Astrocyte (in vitro differentiated cells and primary cell): ENCODE measurements at places on chromosomes 5 and 9. TPM values are rescaled to one million over a fixed set of nuclear protein-coding genes. Genes with fewer than 3 reads are reported as not detected.
A peak's percentile ranks its signal among the peaks of the same experiment; 100 is the strongest.

GRCh38 chr5:119274030-119274766, 81.6 kb upstream of the TNFAIP8 start:
- DNase-seq, result peak; percentile 16

DNA sequence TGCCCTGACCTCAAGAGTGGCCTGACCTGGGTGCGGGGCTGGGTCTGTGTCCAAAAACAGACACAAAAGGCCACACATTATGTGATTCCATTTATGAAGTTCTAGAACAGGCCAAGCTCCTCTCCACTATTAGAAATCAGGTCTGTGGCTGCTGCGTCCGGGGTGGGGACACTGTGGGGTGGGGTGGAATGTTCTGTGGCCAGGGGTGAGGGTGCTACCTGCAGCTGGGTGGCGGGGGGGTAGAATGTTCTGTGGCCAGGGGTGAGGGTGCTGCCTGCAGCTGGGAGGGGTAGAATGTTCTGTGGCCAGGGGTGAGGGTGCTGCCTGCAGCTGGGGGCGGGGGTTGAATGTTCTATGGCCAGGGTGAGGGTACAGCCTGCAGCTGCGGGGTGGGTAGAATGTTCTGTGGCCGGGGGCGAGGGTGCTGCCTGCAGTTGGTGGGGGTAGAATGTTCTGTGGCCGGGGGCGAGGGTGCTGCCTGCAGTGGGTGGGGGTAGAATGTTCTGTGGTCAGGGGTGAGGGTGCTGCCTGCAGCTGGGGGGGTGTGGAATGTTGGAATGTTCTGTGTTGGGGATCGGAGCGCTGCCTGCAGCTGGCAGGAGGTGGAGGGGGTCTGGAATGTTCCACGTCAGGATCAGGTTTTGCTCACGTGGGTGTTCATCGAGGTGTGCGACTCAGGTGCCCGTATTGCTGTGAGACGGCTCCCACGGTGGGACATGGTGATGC, 8.3 kb downstream of the LCN12 start:
- DNase-seq, result no peak

GRCh38 chr5:90184764-90185163, 224.8 kb downstream of the CETN3 start:
- no peak for DNase-seq

The GAPT gene
- total RNA-seq, result not detected in 2 replicates

DNA sequence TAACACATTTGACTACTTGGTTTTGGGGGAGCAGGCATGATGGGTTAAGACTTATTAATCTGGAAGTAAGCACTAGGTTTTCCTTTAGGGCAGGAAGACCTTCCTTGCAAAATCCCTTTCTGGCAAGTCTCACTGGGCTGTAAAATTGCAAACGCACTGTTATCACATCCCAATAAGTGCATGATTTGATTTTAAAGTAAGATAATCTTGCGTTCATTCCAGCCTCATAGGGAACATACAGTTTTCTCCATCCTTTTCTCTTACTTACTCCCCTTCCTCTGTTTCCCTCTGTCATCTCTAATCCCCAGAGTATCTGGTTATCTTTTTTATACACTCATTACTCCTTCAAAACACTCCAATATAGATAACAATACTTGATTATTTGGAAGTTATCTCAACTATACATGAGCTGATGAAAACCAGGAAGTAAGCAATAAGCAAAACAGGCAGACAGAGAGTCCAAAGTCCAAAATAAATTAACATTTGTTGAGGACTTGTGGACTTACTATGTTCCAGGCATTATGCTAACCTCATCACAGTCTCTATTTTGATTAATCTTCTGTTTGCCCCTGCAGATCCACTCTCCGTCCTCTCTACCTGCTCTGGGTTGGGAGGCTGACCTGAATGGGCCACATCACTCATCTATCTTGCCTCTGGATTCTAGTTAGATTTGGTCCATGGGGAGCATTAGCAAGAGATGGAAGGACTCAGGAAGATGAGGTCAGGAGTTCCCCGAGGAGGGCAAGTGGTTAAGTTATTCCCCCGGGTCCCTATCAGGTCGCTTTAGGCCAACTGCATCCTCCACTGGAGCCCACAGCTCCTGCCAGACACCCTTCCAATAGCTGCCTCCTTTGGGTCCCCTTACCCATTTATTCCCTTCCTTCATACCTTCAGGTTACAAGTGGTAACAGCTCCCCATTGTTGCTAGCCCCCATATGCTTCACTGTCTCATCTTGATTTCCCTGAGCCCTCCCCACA, 60.2 kb downstream of the SLC22A5 start:
- no peak for DNase-seq

The PCDHA3 gene
- total RNA-seq, result 0.84 and 1.1 TPM in 2 replicates

The C9orf43 gene
- 0.65 and 0.66 TPM in 2 replicates for total RNA-seq

DNA sequence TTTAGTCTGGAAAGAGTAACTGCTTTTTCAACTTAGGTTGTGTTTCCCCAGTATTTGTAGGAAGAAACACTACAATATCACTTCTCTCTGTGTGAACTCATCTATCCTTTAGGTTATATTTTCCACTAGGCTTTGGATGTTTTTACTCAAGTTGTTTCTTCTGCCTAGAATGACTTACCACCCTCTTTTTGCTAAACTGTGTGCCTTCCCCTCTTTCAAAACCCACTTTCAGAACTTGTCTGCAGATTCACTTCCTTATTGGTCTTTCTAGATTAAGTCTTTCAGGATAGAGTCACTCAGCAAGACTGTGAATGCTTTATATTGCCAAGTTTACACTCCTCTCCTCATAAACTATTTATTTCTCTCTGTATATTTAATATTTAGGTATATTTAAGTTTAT, 14.2 kb upstream of the CAST start:
- DNase-seq, result no peak

- peak; percentile 99 for DNase-seq
Observed at GRCh38 chr9:4225291-4226028, 74.4 kb downstream of the GLIS3 start.

DNA sequence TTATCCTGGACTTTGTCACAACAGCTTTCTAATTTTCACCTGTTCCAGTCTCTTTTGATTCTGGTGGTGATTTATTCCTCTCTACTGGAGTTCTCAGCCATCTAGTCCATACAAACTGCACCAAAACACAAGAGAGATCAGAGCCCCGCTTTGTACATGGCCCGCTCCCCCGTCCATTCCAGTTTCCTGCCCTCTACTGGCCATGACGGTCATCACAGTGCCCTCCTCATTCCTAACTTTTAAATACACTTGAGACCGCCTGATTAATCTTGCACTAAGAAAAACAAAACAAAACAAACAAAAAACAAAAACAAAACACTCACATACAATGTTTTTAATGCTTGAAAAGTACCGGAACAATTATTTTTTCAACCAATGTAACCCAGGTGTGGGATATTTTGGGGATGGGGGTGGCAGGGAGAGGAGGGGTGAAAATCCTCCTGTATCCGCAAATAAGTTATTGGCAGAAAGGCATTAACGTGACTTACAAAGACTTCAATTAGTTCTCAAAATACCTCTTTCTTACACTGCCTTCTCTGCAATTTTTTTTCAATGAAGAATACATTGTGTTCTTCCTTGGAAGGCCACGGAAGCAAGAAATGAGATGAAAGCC, 84.8 kb upstream of the PAM start:
- no peak for DNase-seq

The RAB3C gene
- 0.45 and 1.3 TPM in 2 replicates for total RNA-seq

The MARCOL gene
- not detected in 2 replicates for total RNA-seq

The NPM1 gene
- 1,191 and 1,219 TPM in 2 replicates for total RNA-seq

GRCh38 chr5:37888476-37888875, 48.6 kb upstream of the GDNF start:
- peak; percentile 57 for DNase-seq

GRCh38 chr5:170536525-170536924, 32.7 kb downstream of the KCNIP1 start:
- DNase-seq, result no peak

The FBP2 gene
- not detected in 2 replicates for total RNA-seq

The NOXA1 gene
- total RNA-seq, result 0.50 and 0.84 TPM in 2 replicates

DNA sequence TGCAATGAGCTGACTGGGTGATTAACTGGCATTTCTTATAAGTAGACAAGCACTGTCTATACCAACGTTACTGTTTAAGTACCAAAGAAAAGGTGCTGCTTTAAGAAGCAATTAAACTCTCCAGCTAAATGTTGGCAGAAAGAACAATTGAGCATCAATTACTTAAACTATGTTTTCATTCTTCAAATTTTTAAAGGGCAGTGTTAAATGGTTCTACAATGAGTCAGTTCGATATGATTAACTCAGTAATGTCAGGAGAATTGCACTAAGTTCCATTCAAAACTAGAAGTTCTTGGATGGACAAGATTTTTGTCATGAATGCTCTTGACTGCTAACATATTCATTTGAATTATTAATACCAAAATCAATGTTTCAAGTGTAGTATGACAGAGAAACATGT, 593.7 kb downstream of the DNAH5 start:
- DNase-seq, result peak; percentile 69

- no peak for DNase-seq
Observed at GRCh38 chr9:14779566-14780022, 57.1 kb upstream of the CER1 start.

DNA sequence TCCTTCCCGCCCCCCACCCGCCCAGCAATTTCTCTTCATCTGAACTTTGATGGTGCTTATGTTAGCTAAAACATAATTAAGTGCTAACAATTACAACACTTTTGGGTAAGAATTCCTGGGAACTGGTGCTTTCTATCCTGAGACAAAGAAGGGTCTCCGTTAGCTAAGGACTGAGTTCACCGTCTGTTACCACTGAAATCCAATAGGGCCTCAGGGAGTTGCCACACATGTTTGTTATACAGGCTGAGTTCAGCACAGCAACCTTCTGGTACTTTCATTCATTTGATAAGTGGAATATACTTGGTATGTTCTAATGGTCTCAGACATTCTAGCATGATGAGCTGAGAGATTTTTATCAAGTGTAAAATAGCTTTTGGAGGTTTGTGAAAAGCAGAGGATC, 437.9 kb downstream of the EFNA5 start:
- DNase-seq, result no peak

The RBM18 gene
- 28.6 and 29.1 TPM in 2 replicates for total RNA-seq

DNA sequence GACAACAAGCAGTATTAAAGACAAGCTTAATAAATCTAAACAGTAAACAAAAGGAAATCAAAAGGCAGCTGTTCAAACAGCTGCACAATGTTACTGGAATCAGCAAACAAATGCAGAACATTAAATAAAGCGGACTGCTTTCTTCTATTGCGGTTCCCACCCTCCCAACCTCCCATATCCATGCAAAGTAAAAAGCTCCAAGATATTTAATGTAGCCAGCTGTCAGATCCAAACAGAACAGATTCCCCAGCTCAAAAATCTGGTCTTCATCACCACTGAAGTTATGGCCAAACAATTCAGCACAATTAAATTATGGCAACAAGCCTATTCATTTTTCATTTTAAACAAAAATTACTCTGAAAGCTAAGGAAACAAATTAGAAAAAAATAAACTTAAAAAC, 75.9 kb downstream of the SLC38A9 start:
- no peak for DNase-seq

DNA sequence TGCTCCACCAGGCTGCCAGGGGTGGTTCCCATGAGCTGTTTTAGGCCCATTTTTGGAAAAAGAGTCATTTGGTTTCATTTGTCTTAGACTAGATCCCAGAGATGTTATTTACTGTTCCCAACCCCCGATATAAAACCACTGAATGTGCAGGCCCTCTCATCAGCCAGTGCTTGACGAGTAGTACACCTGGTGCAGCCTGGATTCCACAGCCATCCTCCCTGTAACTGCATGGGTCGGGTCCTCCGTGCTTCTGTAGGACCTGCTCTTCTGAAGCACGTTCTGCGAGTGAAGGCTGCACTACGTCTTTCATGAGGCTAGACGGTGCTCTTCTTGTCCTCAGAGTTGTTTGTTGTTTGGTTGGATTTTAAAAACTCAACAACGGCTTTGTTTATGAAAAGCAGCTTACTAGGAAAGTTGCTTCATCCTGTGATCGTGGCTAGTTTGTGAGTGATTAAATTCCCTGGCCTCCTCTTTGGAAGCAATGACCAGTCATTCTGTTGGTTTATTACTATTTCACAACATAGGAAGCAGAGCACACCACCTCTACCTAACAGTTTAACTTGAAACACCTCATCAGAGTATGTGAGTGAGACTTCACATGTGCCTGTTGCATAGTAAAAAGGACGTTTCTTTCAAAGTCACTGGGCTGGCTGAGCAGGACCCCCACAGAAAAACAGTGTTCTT, 135.2 kb downstream of the AOPEP start:
- DNase-seq, result peak; percentile 85

DNA sequence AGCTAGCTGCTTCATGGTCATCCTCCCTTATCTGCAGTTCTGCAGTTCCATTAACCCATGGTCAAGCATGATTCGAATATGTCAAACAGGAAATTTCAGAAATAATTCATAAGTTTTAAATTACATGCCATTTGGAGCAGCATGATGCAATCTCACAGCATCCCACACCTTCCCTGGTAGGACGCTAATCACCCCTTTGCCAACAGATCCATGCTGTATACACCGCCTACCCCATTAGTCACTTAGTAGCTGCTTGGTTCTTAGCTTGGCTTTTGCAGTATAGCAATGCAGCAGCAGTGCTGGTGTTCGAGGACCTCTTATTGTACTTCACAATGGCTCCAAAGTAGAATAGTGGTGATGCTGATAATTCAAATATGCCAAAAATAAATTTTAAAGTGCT, 739.7 kb upstream of the CDH9 start:
- DNase-seq, result no peak

GRCh38 chr5:130975847-130976246, 189.2 kb downstream of the HINT1 start:
- no peak for DNase-seq

DNA sequence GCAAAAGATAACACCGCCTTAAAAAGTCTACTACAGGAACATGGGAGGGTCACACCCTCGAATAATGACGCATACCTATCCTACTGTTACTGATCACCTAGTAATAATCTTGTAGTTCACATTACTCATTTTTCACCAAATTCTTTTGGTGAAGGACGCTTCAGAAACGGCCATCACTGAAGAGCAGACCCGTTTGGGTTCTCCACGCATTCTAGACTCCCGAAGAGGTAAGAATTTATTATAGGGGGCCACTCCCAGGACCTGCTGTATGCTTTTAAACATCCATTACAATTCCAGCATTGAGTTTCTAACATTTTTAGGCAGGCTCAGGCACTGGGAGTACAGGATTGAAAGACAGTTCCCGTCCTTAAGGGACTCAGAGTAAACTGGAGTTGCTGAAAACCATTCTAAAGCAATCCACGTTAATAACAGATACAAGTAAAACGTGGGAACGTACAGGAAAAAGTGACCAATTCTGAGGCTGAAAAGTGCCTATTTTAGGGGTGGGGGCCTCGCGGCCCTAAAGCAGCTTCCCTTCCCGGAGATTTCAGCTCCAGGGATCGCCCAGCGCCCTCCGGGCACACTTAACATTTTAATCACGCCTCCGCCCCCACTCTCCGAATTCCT, at the start of gene FER:
Gene FER (plus strand): TSS at position 124 of the 627 bp plus-strand sequence. CDS start 50,286 bp downstream, outside the sequence.
- DNase-seq, result peak; percentile 96

GRCh38 chr5:31193591-31194467, at the start of gene CDH6:
Gene CDH6 (plus strand): TSS chr5:31193686. CDS start chr5:31267474, 73,788 bp downstream.
- peak; percentile 73 for DNase-seq

The TMC1 gene
- total RNA-seq, result 0.10 TPM in 1 of 2 replicates, not detected in the other

The RORB gene
- total RNA-seq, result 0.11 and 0.17 TPM in 2 replicates

The LHX6 gene
- total RNA-seq, result 0.34 and 0.53 TPM in 2 replicates
